Coronary artery (tissue), 2 donors: ENCODE measurements at places on chromosomes 5 and 9.

- no peak for DNase-seq
Observed at GRCh38 chr5:5787373-5787772, 364.9 kb downstream of the ICE1 start.

- DNase-seq = no peak
Observed at GRCh38 chr5:7927466-7928375, 58.8 kb downstream of the MTRR start.

DNA sequence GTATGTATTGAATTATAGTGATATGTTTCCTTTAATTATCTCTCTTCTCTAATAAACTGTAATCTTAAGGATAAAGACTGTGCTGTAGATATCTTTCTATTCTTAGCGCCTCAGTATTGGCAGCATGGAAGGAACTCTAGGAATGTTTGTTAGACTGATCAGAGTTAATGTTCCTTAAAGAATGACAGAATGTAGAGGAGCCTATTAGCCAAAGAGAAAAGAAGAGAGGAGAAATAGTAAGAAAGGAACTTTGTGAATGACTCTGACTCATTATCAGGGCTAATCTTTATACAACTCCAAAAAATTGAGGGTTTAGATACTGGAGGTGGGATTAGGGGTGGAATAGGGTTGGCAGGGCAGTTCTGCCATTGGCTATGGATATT lies 59.0 kb upstream of the NUDT12 start:
- no peak for DNase-seq

- no peak for DNase-seq
Observed at GRCh38 chr9:124760719-124761118, 10.4 kb downstream of the NR6A1 start.

GRCh38 chr5:143349177-143349576 lies 54.3 kb downstream of the NR3C1 start:
- DNase-seq = no peak

GRCh38 chr5:98770209-98770910 lies 3.1 kb upstream of the RGMB start:
- DNase-seq = peak; percentile 76

- DNase-seq = peak; percentile 68
Observed at GRCh38 chr9:133087429-133088145, 25.8 kb downstream of the CEL start.

- no peak for DNase-seq
Observed at GRCh38 chr5:93569300-93570160, 11.5 kb downstream of the NR2F1-AS1 start.

DNA sequence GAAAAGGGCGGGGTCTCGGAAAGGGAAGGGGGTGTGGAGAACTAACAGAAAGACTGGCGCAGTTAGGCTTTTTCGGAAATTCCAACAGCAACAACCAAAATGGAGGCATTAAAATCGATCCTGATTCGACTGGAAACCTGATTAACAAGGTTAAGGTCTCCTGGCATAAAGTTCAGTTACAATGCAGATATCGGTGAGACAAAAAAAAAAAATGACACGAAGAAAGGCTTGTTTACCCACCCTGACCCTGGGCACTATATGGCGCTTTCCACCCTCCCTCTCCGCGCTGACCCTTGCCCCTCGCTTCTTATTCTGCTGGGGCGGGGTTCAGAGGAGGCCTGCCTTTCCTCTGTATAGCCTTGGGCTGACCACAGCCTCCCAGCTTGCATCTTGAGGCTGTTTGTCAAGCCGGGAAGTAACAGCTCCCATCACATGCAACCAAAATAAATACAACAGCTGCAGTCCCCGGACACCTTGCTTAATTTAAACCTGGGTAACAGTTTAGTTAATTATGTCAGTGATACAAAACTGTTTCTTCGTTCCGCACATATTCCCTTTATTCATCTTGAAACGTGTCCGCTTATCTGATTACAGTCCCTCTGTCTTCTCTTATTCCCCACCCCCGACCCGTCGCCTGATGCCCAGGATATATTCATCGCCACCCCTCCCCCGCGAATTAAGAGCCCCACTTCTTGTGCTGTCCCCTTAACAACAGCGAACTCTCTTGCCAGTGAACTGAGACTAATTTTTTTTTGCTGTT lies 795 bp upstream of the PJA2 start:
- DNase-seq = peak; percentile 87

- no peak for DNase-seq
Observed at GRCh38 chr9:13675638-13676000, 396.1 kb upstream of the MPDZ start.
